ENCODE measurements at places on chromosomes 11 and 22.
A peak's percentile ranks its signal among the peaks of the same experiment; 100 is the strongest.

DNA sequence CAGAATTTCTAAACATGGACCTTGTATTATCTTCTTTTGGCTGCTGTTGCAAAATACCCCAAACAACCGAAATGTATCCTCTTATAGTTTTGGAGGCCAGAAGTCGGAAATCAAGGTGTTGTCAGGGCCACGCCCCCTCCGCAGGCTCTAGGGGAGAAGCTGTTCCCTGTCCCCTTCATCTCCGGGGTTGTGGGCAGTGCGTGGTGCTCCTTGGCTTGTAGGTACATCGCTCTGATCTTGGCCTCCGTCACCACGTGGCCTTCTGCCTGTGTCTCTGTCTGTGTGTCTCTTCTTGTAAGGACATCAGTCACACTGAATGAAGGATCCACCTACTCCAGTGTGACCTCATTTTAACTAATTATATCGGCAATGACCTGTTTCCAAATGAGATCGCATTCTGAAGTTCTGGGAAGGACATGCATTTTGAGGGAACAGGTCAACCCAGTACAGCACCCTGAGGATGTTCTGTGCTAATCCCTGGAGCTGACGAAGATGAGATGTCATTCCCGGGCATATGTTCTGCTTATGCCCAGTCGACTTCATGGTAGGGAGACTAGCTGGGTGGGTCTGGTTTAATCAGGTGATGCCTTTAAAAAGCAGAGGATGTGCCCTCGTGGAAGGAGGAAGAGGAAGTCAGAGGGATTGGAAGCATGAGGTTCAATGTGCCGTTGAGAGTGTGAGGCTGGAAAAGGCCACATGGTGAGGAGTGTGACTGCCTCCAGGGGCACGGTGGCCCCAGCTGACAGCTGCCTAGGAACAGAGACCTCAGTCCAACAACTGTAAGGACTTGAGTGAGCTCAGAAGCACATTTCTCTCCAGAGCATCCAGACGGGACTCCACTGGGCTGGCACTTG is 531.1 kb downstream of the TBC1D22A start:
- DNase-seq: no peak

DNA sequence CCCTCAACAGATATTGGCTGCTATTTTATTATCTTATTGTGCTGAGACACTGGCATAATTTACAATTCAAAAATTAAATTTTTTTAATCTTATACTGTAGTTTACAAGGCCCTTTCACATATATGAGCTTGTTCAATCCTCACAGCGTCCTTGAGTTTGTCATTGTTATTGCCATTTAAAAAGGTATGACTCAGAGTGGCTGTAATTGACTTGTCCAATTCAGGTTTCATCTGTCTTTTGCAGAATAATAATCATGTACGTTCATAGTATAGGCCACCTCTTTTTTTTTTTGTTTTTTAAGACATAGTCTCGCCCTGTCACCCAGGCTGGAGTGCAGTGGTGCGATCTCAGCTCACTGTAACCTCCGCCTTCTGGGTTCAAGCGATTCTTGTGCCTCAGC is 11.5 kb downstream of the PTPRJ start:
- no peak for DNase-seq

GRCh38 chr11:85595285-85595884 is 31.8 kb downstream of the DLG2 start:
- DNase-seq: no peak

DNA sequence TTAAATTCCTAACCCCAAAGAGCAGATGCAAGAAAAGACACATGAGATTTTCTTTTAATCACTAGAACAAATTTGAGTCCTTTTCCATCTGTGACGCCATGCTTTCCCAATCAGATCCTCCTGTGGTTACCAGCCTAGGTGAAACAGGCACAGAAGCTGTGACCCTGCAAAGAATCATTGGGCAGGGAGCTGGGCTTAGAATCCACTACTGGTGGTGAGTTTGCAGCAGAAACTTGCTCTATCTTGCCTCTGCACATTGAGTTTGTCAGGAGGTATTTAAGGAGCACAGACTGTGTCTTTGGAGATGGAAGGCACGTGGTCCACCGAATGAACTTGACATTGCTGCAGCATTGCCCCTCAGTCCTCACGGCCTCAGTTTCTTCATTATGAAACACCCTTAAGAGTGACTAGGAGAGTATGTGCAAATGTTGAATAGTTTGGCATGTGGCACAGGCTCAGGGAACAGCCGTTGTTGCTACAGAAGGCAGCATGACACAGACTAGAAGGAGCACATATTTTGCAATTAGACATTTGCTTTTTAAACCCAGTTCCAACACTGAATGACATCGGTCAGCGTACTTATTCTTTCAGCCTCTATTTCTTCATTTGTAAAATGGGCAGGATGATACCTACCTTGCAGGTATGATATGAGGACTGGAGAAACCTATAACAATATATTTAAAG is 127.6 kb downstream of the DBX1 start:
- no peak for DNase-seq

GRCh38 chr22:26547426-26547825 is 35.2 kb upstream of the TFIP11 start:
- peak; percentile 56 for DNase-seq

DNA sequence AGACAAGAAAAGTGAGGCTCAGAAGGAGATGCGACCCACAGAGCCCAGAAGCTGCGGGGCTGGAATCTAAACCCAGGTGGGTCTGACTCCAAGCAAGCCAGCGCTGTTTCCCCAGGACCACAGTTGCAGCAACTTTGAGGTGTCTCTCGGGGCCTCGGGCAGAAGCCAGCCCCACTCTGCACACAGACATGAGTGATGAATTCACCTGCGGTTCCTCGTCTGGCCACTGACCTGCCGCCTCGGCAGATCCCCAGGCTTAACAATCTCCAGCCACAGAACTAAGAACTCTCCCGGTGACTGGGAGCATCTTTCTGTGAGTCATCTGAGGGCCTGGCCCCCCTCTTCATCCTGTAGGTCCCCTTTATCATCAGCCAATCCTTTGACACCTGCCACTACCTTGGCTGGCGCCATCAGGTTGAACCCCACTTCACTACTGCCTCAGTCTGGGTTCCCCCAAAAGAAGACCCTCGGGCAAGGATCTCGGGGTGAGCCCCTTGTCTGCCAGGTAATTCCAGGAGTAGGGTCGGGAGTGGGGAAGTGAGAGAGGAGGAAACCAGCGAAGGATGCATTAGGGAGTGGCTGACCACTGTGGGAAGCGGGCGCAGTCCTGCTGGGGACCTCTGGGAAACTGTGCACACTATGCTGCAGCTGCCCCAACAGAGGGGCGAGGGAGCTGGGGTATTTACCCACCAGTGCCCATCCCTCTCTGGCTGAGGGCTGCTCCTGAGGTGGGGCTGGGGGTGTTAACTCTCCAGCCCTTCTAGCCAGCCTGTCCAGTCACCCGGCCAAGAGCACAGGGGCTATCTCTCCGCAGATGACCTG is 33.0 kb upstream of the MN1 start:
- DNase-seq: no peak

DNA sequence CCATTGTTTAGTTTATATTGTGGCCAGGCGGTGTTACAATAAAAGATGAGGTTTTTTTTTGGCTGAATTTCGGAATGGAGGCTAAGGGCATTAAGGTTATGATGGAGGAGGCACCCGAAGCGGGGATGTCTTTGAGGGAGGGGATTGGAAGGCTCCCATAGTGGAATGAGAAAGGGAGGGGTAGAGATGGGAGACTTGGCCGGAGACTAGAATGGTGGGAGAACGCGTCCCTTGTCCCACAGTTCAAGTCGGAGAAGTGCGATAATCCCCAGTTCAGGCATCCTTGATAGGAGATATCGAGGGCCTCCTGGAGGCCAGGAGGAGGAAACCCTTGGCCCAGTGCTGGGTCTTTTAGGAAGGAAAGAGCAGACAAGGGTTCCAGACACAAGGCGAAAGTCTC is 21.6 kb downstream of the ZNF195 start:
- no peak for DNase-seq

GRCh38 chr11:128894685-128895084 is 3.5 kb downstream of the KCNJ5 start:
- DNase-seq: no peak

DNA sequence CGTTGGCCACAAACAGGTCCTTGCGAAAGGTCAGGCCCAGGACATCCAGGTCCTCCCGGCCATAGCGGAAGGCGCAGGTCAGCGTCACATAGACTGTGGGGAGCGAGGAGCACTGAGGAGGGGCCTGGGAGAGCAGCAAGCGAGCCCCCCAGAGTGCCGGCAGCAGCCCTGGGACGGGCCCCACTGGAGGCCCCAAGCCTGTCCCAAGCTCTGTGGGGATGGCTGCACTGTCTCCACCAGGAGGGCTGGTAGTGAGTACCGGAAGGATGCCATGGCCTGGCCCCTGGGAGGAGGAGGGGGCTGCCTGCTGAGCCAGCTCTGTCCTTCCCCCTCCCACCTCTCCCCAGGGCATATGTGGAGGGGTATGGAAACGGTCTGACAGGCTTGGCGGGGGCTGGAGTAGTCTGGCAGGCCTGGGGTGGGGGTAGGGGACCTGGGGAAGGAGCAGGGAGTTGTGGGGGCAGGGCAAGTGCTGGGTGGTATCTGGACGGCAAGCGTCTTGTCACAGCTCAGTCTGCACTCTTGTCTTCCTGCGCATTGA is 42.9 kb downstream of the TPBGL start:
- no peak for DNase-seq

DNA sequence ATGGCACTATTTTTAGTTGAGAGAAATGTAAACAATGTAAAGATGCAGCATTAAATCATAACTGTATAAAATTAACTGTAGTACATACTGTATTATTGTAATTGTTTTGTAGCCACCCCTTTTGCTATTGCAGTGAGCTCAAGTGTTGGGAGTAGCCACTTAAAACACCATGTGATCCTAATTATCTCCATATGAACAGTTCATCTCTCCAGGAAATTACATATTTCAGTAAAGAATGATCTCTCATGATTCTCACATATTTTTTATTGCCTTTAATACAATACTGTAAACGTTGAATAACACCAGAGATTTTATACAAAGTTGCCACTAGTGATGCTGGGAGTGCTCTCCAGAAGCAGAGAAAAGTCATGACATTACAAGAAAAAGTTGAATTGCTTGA is 1768.6 kb downstream of the LRRC4C start:
- DNase-seq: no peak

GRCh38 chr22:38750104-38750503 is 5.7 kb downstream of the SUN2 start:
- no peak for DNase-seq

DNA sequence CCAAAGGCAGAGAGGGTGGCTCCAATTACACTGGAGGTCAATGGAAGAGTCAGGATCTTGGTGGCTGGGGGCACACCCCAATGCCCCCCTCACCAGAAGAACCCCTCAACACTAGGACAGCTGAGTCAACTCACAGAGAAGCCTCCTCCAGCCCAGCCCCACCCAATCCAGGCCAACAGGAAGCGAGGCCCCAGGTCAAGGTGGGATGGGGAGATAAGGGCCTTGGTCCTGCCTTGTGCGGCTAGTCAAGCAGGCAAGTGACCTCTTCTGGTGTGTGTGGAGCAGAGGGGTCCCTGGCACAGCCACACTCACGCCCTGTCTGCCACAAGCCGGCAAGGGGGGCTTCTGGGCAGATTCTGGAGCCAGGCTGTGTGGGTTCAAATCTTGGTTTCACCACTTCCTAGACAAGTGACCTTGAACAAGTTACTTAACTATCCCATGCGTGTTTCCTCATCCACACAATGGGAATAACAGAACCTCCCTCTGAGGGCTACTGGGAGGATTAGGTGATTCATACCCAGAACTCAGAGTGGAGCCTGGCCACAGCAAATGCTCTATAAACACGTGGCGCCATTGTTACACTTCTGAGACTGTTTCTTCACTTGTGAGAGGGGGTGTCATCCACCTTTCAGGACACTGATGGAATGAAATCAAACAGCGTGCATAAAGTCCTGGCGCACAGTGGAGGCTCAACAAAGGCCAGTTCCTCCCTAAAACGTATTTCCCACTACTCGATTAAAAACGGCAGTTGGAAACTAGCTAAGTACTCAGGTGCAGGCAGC is 3.2 kb downstream of the TTLL12 start:
- no peak for DNase-seq

GRCh38 chr11:44427432-44427831 is 117.5 kb upstream of the ALX4 start:
- peak; percentile 54 for DNase-seq

GRCh38 chr22:33706100-33706499 is 214.2 kb downstream of the LARGE1 start:
- DNase-seq: no peak

GRCh38 chr11:92123540-92123939 is 101.1 kb upstream of the FAT3 start:
- DNase-seq: no peak

DNA sequence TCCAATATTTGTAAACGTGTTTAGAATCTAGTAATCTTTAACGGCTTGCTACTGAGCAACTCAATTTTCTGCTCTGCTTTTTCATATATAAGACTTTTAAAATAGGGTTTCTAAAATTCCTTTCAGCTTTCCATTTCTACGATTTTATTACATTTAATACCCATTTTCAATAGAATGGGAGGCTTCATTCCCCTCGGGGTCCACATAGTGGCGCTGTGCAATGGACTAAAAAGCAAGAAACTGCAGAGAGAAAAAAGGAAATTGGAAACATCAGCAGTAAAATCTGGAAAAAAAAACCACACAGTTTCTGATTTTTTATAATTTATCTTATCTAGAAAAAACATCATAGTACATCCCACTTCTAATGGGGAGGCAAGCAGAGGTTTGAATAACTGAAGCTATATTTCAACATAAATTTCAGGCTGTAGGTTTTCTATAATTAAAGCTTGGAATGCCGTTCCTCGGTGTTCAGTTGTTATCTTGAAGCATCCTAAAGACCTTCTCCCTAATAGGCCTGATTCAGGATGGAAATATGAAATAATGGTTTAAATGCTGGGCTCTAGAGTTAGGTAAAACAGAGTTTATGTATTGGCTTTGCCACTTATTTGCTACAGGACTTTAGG is 18.7 kb upstream of the JHY start:
- peak; percentile 57 for DNase-seq

DNA sequence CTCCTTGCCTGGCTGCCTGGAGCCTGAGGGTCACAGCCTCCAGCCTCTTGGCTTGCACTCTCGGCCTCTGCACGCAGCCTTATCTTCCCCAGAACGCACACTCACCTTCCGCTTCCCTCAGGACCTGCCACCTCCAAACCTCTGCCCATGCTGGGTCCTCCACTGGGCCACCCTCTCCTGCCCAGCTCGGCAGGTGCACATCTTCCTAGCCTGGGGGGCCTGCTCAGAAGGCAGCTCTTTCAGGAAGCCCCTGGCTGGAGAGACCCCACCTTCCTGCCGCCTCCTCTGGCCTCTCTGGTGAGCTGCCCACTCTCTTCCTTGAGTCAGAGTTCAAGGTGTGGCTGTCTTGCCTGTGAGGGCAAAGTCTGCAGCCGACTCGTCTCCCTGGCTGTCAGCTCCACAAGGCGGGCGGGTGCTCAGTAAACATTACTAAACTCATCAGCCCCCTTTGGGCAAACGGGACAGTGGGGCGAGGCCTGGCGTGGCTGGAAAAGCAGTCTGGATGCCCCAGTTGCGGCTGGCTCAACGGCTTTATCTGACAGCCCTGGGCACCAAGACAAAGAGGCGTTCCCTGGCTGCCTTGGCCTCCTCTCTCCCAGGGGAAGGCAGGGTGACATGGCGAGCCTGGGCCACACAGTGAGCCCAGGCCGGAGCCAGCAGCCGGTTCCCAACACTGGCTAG is 1.7 kb upstream of the LINC01488 start:
- no peak for DNase-seq

- DNase-seq: no peak
These were observed 39.0 kb downstream of the CWC15 start for GRCh38 chr11:94934362-94934761.

All from stimulated activated CD8-positive, alpha-beta memory T cell treated with anti-CD3 and anti-CD28 coated beads, Interleukin-4, amount 100 ng/mL, for 48 hours (primary cell).